ENCODE measurements at places on chromosomes 7 and 10. TPM values are rescaled to one million over a fixed set of nuclear protein-coding genes. Genes with fewer than 3 reads are reported as not detected.

GRCh38 chr10:58756130-58756719 is 243.6 kb downstream of the BICC1 start:
- H3K4me3 ChIP-seq = no peak overlapping the region
- H3K4me1 ChIP-seq = peaks cover 15% of the 10 kb centered on the region
- peak overlapping the region; percentile 89 for H3K27ac ChIP-seq
- H3K36me3 ChIP-seq = no peaks in the 10 kb centered on the region
- peak; percentile 72 for DNase-seq
- H3K27me3 ChIP-seq = no peaks in the 10 kb centered on the region

- no peak overlapping the region for H3K27ac ChIP-seq
- peaks cover 22% of the 10 kb centered on the region for H3K4me1 ChIP-seq
- H3K36me3 ChIP-seq = no peaks in the 10 kb centered on the region
- DNase-seq = peak; percentile 57
Observed at GRCh38 chr10:86363184-86363832, 3.3 kb downstream of the GRID1 start.

GRCh38 chr7:1579481-1580421 is 9.9 kb upstream of the PSMG3 start:
- no peak overlapping the region for H3K4me3 ChIP-seq
- peaks cover 3% of the 10 kb centered on the region for H3K4me1 ChIP-seq
- H3K36me3 ChIP-seq = no peaks in the 10 kb centered on the region
- no peak overlapping the region for H3K27ac ChIP-seq
- peak; percentile 80 for DNase-seq

DNA sequence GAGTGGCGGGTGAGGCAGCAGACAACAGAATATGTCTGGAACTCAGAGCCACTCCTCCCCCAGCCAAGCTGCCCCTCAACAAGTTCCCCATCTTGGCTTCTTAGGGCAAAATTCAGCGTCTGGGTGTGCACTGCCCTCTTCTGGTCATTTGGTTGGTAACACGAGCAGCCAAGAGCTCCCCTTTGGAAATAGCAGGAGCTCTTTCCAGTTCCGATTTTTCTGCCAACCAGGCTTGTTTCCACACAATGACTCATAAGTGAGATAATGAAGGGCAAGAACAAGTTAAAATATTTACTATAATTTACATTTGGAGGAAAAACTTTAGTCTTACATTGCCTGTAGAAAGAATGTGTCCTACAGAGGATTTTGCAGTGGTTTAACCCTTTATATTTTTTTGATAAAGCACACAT is 70.5 kb downstream of the ADCYAP1R1 start:
- H3K4me1 ChIP-seq = peaks cover 2% of the 10 kb centered on the region
- no peak overlapping the region for H3K27ac ChIP-seq
- H3K4me3 ChIP-seq = no peak overlapping the region
- no peaks in the 10 kb centered on the region for H3K27me3 ChIP-seq

OPN4 gene
- total RNA-seq = 0.04 TPM

OR6V1 gene
- total RNA-seq = not detected

GRCh38 chr7:152501506-152501905 is 65.7 kb upstream of the KMT2C start:
- no peaks in the 10 kb centered on the region for H3K27me3 ChIP-seq
- H3K36me3 ChIP-seq = no peaks in the 10 kb centered on the region

GRCh38 chr10:29431711-29432110 is 142.8 kb downstream of the LYZL1 start:
- no peak for DNase-seq
- H3K4me3 ChIP-seq = no peak overlapping the region
- H3K4me1 ChIP-seq = no peaks in the 10 kb centered on the region
- no peaks in the 10 kb centered on the region for H3K27me3 ChIP-seq
- H3K36me3 ChIP-seq = peaks cover 10% of the 10 kb centered on the region

SOSTDC1 gene
- total RNA-seq = 19.8 TPM

HOXA6 gene
- 5.6 TPM for total RNA-seq

DNA sequence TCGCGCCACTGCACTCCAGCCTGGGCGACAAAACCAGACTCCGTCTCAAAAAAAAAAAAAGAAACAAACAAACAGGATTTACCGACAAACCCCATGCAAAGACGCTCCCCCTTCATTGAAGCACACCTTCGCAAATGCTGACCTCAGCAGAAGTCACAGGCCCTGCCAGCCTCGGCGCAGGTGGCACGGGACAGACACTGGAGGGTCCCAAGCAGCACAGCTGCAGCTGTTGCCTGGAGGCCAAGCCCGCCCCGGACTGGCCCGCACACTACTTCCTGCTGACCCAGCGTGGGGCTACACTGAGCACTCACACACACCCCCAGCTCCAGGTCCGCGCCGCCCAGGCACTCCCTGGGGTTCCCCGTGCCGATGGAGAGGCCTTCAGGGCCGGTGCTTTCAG is 31.2 kb downstream of the SNX8 start:
- H3K27ac ChIP-seq = peak overlapping the region; percentile 51
- H3K4me1 ChIP-seq = peaks cover 37% of the 10 kb centered on the region
- no peaks in the 10 kb centered on the region for H3K27me3 ChIP-seq
- peaks cover 2% of the 10 kb centered on the region for H3K36me3 ChIP-seq
- DNase-seq = no peak

- DNase-seq = no peak
- no peaks in the 10 kb centered on the region for H3K27me3 ChIP-seq
- H3K4me1 ChIP-seq = peaks cover 30% of the 10 kb centered on the region
- H3K27ac ChIP-seq = no peak overlapping the region
- no peaks in the 10 kb centered on the region for H3K36me3 ChIP-seq
- no peak overlapping the region for H3K4me3 ChIP-seq
Observed at GRCh38 chr7:159019111-159019510, 125.6 kb downstream of the VIPR2 start.

SNX10 gene
- total RNA-seq = 1.2 TPM

NUTM2E gene
- total RNA-seq = 0.35 TPM

- H3K4me3 ChIP-seq = no peak overlapping the region
- no peak for DNase-seq
- no peak overlapping the region for H3K27ac ChIP-seq
- no peaks in the 10 kb centered on the region for H3K27me3 ChIP-seq
- peaks cover 12% of the 10 kb centered on the region for H3K4me1 ChIP-seq
Observed at GRCh38 chr10:132336064-132336746, 4.2 kb downstream of the LRRC27 start.
